Large intestine (tissue), 12 donors: ENCODE measurements at places on chromosomes 7 and 10. TPM values are rescaled to one million over a fixed set of nuclear protein-coding genes. Genes with fewer than 3 reads are reported as not detected.

The LIPK gene
- polyA plus RNA-seq, result not detected

The SEPTIN14 gene
- not detected for polyA plus RNA-seq

DNA sequence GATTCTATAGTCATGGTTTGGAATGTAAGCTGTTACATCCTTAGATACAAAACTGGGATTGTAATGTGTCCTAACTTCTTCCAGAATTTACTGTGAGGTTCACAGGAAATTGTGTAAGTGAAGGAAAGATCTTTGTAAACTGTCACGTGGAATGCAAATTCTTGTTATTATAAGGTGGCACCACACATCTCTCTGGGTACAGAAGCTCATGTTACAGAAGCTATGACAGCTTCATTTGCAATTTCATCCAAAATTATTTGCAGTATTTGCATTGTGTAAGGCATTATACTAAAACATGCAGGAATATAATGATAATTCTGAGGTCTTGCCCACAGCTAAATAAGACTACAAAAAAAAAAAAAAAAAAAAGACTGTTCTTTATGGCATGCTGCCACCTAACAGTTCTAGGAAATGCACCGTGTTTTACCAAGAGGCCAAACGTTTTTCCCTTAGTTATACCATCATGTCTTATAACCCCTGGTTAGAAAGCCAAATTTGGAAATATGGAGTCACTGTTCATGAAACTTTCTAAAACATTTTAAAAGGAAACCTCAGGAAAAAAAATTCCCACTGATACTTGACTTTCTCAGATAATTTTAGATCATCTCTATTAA lies 17.6 kb downstream of the MINDY3 start:
- peaks cover 6% of the 10 kb centered on the region for H3K36me3 ChIP-seq
- no peak overlapping the region for H3K27ac ChIP-seq
- no peaks in the 10 kb centered on the region for H3K27me3 ChIP-seq
- no peak for DNase-seq
- no peaks in the 10 kb centered on the region for H3K4me1 ChIP-seq

- H3K27me3 ChIP-seq, result no peaks in the 10 kb centered on the region
- H3K4me3 ChIP-seq, result no peak overlapping the region
- peaks cover 2% of the 10 kb centered on the region for H3K36me3 ChIP-seq
- H3K27ac ChIP-seq, result no peak overlapping the region
- H3K4me1 ChIP-seq, result peaks cover 4% of the 10 kb centered on the region
Measured at GRCh38 chr7:36280840-36281812, 108.5 kb upstream of the ANLN start.

GRCh38 chr10:26314265-26315013 lies 97.9 kb downstream of the GAD2 start:
- H3K36me3 ChIP-seq, result no peaks in the 10 kb centered on the region
- no peak for DNase-seq
- H3K4me1 ChIP-seq, result no peaks in the 10 kb centered on the region
- H3K27ac ChIP-seq, result no peak overlapping the region

DNA sequence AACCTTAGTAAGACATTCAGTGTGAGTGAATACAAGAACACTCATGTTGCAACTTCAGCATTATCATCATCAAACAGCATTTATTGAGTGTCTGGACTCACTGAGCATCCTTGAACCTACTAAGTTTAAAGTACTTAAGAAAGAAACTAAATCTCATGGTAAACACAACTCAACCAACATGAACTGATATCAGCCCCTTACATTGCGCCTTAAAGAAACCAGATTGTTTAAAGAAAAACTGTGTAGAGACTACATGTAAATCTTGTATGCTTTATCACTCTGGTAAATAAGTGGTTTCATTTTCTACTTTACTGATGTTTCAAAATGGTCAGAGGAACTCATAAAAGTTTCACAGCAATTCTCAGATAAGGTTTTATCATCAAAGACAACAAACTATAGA lies 157.5 kb upstream of the FERD3L start:
- H3K27me3 ChIP-seq, result no peaks in the 10 kb centered on the region
- H3K4me1 ChIP-seq, result no peaks in the 10 kb centered on the region
- H3K4me3 ChIP-seq, result no peak overlapping the region
- no peak for DNase-seq
- no peak overlapping the region for H3K27ac ChIP-seq

DNA sequence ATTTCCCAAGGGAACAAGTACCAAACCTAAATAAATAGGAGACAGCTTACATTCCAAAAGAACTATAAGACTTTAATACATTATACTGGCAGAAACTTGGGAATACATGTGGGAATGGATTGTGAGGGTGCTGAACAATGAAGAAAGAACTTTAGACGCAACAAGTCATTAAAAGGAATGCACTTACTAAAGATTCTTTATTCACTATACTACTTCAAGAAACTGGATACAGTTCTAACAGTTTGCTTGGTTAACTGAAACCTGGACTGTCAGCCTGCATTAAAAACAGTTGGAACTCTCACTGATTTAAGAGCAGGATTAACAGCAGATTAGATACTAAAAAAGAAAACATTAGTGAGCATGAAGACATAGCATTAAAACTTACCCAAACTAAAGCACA lies 12.0 kb downstream of the CACUL1 start:
- H3K36me3 ChIP-seq, result no peaks in the 10 kb centered on the region
- H3K27me3 ChIP-seq, result no peaks in the 10 kb centered on the region
- no peak for DNase-seq
- H3K4me1 ChIP-seq, result peaks cover 10% of the 10 kb centered on the region
- no peak overlapping the region for H3K4me3 ChIP-seq
- H3K27ac ChIP-seq, result peak overlapping the region; percentile 20

- H3K27me3 ChIP-seq, result no peaks in the 10 kb centered on the region
- H3K36me3 ChIP-seq, result peaks cover 12% of the 10 kb centered on the region
- H3K4me1 ChIP-seq, result peaks cover 53% of the 10 kb centered on the region
Measured at GRCh38 chr10:71337219-71337701, 18.2 kb downstream of the SLC29A3 start.
